ENCODE measurements at places on chromosomes 2 and 18.

DNA sequence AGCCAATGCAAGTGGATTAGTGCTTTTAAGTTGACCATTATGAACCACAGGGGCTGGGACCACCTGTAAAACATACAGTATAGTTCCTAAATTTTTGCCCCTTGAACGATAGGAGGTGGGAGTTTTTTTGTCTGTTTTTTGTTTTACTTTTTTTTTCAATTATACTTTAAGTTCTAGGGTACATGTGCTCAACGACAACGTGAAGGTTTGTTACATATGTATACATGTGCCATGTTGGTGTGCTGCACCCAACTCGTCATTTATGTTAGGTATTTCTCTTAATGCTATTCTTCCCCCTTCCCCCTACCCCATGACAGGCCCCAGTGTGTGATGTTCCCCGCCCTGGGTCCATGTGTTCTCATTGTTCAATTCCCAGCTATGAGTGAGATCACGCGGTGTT lies 1797.9 kb upstream of the PIK3C3 start:
- DNase-seq: no peak

GRCh38 chr2:240532031-240532775 lies 25.6 kb downstream of the ANKMY1 start:
- no peak for DNase-seq

DNA sequence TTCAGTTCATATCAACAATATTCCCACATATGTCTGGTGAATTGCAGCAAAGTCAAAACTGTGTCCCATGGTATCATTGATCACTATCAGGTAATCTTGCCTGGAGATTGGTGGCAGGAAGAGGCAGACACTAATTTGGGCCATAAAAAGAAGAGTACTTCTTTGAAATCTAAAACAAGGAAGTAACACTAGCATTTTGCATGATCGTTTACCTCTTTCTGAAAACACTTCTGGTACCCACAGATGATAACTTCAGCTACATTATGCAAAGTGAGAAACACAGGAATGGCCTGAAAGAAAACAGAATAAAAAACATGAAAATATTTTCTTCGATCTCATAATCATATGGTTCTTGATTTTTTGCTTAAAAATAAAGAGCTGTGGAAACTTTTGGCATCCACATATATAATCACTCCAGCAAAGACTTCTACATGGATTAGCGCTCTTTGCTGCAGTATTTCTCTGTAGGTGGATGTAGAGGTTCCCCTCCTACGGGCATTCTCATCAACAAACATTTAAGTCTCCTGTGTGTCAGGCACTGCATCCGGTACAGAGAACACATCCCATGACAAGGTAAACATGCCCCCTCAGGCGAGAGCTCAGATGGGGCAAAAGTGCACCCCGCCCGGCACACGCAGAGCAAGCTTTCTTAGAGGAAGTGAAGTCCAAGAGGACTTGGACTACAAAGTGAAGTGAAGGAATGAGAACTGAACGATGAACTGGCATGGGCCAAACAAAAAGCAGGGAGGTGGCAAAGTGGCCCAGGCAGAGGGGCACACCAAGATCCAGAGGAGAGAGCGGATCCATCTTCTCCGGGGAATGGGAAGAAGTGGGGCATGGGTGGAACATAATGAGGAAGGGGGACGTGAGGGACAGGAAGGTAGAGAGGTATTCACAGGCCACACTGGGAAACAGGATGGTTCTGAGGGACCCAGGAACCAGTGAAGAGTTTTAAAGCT lies 68.0 kb upstream of the RIOK3 start:
- DNase-seq: no peak

DNA sequence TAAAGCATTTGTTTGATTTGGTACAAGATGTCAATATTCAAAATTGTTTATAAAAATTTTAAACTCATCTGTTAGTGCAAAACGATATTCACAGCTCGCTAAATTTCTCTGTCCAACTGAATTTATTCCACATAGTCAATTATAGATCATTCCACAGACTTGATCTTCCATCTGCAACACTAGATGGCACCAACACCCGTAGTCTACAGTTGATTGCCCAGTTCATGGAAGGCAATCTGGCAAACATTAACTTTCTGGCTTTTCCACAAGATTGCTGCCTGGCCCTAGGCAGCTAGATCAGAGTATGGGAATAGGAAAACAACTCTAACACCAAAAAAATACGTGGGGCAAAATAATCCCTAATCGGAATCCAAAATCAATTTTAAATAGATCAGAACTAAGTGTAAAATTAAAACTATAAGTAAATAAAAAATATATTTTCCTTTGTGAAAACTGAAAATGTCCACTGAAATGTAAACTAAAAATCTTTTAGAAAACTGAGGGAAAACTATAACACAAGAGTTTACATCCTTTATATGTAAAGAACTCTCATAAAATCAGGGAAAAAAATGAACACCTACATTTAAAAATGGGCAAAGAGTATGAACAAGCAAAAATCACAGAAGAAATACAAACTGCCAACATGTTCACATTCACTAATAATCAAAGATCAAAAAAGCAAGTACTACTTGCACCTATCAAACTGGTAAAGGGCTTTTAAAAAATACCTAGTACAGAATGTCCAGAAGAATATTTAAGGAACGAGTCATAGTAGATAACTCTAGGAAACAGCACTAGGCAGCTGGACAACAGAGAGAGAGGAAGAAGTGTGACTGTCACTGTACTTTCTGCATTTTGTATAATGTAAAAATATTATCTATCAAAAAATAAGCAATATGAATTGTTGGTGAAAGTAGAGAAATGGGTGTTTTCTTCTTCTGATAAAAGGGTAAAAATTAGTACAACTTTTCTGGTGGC lies 35.0 kb downstream of the RTN4 start:
- peak; percentile 64 for DNase-seq

DNA sequence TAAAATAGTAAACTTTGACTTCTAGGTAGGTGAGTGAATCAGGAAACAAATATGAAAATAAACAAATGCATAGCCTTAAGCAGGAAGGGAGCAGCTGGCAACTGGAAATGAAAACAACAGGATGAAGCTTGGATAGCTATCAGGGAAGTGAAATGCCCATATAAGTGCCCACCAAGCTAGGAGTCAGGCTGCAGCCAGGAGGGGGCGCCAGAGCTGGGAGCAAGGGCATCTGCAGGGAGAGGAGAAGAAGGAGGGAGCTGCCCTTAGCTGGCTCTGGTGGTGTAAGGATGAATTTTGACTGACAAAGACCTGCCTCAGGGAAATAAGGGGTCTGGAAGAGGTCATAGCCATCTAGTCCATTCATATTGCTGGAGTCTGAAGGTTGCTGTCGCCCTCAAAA lies 298.3 kb downstream of the TDRD15 start:
- no peak for DNase-seq

DNA sequence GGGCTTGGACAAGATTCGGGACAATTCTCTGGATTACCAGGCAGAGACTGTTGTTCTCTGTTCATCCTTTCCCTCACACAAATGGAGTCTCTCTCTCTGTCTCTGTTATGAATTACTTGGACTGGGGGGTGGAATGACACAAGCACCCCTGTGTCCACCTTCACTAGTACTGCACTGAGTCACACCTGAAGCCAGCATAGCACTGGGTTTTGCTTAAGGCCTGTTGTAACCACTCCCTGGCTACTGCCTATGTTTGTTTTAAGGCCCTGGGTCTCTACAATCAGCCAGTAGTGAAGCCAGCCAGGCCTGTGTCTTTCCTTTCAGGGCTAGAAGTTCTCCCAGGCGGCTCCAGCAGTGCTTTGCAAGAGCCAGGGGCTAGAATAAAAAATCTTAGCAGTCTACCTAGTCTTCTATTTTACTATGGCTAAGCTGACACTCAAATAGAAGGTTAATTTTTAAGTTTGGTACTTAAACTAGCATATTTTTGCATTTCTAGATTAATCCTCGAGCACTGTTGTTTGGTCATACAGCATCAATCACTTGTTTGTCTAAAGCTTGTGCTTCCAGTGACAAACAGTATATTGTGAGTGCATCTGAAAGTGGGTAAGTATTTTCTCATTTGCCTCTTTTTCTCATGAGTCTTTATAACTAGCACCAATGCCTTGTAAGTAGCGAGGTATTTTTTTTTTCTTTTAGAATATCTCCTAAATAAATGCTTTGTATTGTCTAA lies 27.8 kb downstream of the WDR7 start:
- DNase-seq: no peak

DNA sequence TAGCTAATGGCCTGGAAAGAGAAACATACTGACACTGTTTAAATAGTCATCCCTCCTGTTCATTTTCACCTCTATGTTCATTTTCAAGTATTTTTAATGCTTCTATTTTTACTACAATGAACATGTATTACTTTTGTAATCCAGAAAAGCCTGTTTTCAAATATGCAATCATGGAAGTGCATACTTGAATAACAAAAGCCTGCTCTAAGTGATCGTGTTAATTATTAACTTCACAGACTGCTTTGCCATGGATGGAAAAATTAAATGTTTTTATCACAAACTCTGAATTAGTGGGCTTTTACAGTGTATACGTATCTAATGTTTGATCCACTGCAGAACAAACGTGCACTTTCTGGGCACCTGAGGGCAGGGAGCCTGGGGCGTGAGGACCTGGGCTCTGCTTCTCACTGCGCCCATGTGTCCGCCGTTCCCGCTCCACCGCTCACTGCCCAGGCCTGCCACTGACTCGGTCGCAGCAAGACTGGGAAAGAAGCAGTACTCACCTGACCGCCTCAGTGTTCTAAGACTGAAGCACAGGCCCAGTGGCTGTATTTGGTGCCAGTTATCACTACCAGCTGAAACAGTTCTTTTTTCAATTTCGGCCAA lies 80.6 kb downstream of the UXS1 start:
- DNase-seq: no peak

- DNase-seq: no peak
Measured at GRCh38 chr2:85777441-85777861, 23.7 kb downstream of the ATOH8 start.

DNA sequence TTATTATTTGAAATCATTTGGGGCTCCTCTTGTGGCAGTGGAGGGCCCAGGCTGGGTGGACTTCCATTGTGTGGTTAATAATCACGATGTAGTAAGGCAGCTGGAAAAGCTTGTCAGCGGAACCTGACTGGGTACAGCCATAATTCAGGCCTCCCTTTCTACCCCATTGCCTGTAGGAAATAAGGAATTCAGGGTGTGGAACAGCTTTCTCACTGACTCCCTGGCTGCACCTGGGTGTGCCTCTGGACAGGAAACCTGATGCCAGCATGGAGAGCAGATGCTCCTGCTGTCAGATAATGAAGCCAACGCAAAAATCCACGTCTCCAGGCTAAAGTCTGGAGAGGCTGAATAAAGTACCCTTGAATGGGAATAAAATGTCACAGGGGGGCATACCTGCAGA lies 44.2 kb downstream of the LYPD6B start:
- no peak for DNase-seq

DNA sequence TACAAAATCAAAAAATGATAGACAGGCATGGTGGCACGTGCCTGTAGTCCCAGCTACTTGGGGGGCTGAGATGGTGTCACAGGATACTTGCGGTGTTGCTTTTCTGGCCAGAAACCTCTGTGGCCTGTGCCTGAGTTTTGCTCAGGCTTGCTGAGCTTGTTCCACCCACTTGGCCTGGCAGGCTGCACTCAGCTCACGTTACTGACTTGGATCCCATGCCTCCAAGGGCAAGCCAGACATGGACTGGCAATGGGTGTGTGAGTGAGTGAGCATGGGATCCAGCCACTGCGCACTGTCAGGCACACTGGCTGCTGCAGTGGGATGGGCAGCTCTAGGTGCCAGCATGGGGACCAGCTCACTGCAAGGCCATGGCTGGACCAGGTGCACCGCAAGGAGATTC lies 67.9 kb downstream of the NCAPH start:
- no peak for DNase-seq
